ENCODE measurements at places on chromosomes 1 and 21.

- DNase-seq, result no peak
Observed at GRCh38 chr1:243587285-243587684, 262.8 kb downstream of the AKT3 start.

DNA sequence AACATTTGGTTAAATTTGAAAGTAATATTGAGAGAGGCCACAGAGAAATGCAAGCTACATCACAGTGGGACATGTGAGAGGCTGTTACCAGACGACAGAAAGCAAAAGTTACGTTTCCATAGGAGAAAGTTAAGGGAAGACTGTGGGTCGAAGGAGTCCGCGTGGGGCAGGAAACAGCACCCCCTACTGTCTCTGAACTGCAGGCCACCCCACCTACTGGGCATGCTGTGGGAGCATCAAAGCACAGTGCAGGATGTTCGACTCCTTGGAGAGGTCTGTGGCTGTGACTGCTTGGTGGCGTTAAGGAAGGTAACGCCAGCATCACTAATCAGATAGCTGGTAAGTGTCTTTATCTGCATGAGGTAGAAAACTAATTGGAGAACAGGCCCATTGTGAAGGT is 123.9 kb downstream of the PTBP2 start:
- DNase-seq, result peak; percentile 17

- DNase-seq, result no peak
Observed at GRCh38 chr1:155016231-155016831, 13.7 kb downstream of the ZBTB7B start.

GRCh38 chr1:35885961-35886558 is 3.1 kb downstream of the AGO1 start:
- no peak for DNase-seq

DNA sequence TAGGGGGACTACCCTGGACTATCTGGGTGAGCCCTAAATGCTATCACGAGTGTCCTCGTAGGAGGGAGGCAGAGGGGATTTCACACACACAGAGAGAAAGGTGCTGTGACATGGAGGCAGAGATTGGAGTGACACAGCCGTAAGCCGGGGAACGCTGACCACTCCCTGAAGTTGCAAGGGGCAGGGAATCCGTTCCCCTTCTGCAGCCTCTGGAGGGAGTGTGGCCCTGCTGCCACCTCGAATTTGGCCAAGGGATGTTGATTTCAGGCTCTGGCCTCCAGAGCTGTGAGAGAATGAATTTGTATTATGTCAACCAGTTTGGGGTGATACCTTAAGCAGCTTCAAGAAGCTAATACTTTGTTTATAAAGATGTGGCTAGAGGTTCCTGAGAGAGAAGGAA is 137.7 kb downstream of the ACTL8 start:
- no peak for DNase-seq

GRCh38 chr1:215132156-215132555 is 49.6 kb downstream of the KCNK2 start:
- no peak for DNase-seq

- DNase-seq, result no peak
Observed at GRCh38 chr1:10755970-10756521, 40.4 kb downstream of the CASZ1 start.

DNA sequence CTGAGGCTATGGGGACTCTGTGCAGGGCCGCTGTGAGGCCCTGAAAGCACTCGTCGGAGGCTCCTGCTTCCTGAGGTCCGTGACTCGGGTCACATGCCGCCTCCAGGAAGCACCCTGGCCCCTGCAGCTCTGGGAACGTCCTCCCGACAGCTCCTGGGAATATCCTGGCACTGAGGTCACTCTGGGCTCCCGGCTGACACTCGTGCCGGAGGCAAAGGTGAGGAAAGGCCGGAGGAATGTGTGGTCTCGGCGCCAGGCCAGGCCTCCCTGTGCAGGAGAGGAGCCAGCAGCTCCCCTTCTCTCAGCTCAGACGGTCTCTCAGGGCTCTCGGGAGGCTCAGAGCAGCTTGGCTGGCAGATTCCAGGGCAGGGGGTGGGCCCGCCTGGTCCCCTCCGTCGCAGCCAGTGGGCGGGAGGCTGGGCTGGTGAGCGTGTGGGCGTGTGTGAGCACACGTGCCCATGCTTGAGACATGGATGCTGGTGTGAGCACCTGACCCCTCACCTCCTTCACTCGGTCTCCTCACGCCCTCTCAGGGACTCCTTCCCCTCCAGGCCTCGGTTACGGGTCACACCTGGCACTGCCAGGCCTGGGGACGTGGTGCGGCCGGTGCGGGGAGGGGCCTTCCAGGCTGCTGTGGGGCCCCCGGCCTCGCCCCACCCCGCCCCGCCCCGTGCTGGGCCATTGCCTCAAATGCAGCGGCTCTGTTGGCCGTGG is 5.5 kb upstream of the RNF223 start:
- no peak for DNase-seq

GRCh38 chr1:85048296-85049064 is at the start of gene MCOLN3:
Gene MCOLN3 (minus strand): TSS chr1:85048500. CDS start chr1:85045360, 3,140 bp downstream.
- DNase-seq, result no peak

DNA sequence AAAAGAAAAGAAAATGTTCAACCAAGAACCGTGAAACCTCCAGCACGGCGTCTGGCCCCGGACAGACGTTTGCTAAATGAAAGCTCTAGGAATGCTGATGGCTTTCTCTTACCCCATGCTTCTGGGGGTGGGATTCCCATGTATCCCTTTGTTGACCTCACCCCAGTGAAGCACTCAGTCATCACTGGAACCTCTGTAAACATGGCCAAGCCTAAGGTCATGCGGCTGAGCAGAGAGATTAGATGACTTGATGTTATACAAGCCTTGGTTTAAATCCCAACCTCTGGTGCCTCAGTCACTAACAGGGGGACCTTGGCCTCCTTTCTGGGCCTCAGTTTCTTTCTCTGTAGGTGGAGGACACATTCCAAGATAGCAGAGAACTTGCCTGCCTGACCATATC is 2.8 kb upstream of the MYOM3 start:
- no peak for DNase-seq

DNA sequence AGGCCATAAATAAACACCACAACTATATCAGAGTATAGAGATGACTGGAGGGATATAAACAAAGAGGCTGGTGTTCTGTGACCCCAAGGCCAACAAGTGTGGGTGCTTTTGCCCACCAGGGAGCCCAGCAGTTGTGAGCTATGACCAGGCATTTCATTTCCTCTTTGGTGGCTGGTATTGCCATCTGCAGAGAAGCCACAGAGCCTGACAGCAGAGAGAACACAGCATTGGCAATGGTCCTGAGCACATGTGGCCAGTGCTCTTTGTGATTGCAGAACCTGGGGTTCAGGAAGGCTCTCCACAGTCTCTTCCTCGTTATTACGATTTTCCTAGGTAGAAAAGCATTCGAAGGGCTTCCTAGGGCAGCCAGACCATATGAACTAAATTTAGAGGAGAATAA is 112.3 kb downstream of the TM2D1 start:
- peak; percentile 31 for DNase-seq

DNA sequence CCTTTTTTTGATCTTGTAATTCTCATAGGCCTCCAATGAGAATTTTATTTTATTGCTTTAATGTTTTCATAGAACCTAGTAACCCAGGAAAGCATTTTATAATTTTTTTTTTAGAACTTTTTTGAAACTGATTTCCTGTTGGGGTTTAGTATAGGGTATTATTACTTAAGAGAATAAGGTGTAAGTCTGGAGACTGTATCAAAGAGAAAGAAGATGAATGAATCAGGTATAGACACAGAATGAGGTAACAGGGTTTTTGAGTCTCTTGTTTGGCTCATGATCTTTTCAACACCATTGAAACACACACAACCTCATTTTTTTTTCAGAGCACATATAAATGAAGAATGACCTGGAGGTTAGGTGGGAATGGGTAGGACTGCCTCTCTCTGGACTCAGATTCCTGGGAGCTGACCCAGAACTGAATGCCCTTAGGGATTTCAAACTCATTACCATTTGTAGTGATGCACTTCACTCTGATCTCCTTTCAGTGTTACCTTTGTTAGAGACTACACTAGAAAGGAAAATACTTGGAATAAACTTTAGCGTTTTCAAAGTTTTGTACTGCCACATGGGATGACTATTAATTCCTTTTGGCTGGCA is 51.0 kb downstream of the EPB41 start:
- no peak for DNase-seq

- DNase-seq, result no peak
Observed at GRCh38 chr1:55428944-55429931, 214.1 kb upstream of the USP24 start.

DNA sequence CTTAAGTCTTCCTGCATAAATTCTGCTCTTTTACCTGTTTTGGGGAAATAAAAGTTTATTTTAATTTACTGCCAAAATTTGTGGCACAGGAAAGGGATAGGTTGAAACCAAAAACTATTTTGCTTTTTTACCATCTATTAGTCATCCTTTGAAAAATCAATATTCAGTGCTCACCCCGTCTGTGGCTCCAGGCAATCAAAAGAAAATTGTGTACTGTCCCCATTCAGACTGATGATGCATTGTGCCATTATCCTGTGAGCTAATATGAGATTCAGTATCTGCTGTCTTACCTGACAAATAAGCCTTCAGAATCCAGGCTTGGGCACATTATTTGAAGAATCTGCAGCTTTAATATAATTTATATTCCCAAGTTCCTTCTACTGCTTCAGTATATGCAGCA is 650.7 kb downstream of the KIF26B start:
- no peak for DNase-seq

- DNase-seq, result no peak
Observed at GRCh38 chr1:33637846-33638440, 165.5 kb downstream of the ZSCAN20 start.

DNA sequence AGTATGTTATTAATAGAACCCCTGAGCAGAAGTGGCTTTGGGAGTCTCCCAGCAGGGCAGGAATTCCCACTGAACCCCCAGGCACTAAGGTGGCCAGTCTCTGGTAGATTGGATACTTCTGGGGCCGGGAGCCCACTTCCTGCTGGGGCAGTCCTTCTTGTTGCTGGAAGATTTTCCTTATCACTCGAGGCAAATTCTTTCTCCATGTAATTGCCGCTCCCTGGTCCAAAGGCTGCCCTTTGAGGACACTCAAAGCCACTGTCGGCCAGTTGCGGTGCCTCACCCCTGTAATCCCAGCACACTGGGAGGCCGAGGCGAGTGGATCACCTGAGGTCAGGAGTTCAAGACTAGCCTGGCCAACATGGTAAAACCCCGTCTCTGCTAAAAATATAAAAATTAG is 22.6 kb upstream of the TNFRSF1B start:
- no peak for DNase-seq

- no peak for DNase-seq
Observed at GRCh38 chr1:51858892-51859291, 19.6 kb downstream of the NRDC start.

DNA sequence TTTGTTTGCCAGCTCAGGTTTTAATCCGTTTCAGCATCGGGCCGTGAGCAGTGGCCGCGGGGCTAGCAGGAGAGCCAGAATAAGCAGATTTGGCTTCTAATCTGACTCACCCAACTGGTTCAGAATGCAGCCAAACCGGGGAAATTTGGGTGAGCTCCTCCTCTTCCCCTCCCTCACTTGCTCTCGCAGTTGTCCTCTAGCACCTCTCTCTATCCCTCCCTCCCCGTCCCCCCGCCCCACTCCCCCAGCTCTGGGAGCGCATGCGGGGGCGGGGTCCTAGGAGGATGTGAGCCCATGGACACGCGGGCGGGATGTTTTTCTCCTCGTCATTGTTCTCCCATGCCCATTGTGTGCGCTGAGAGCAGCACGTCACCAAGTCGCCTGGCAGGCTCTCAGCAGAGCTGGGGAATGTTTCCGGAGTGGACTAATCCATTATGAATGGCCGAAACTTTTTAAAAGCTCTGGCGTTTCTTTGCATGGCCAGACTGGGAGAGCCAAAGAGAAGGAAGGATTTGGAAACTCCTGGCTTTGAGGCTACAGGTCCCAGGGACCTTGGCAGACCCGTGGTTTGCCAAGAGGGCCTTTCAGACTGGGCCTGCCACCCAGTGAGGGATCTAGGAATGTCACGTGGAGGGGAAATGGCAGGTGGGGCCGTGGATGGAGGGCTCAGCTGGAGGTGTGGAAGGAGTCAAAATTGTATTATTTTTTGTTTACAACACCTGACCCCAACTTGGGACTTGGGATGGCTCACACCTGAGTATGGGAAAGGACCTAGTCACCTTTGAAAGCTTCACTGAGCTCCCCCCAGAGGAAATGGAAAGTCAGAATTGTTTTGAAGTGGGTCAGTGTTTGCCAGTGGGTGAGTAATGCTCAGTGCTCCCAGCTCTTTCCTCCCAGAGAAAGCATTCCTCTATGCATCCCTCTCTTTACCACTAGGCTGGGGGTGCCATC is 39.2 kb downstream of the CDK18 start:
- peak; percentile 90 for DNase-seq

DNA sequence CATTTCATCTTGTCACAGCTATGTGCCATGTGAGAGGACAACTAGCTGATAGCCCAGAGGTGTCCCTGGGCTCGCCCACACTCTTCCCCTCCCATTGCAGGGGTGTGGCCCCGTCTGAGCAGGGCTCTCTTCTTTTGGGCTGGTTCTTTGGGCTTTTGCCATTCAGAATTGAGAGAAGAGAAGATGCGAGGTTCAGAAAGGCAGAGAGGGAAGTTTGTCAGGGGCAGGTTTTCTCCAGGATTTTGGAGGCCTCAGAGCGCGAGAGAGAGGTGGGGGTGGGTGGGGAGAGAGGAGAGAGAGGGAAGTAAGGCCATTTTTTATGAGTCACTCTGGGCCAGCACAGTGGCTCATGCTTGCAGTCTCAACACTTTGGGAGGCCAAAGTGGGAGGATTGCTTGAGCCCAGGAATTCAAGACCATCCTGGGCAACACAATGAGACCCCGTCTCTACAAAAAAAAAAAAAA is 5.2 kb downstream of the IFI6 start:
- no peak for DNase-seq

DNA sequence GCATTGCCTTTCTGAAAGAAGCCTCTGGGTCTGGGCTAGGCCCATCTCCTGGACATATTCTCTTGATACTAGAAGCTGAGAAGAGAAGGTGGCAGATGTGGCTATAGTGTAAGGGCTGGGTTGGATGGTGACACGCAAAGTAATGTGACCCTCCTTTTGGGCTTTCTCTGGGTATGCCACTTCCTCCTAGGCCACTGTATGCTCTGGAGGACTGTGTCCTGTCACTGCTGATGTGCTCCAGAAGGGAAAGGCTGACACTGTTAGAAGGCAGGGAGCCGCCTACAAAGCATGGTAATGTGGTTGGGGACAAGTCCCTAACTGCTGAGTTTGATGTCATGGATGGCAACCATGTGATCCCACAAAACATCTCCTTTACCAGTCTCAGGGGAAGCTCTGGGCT is 112.1 kb downstream of the BCAR3 start:
- no peak for DNase-seq

DNA sequence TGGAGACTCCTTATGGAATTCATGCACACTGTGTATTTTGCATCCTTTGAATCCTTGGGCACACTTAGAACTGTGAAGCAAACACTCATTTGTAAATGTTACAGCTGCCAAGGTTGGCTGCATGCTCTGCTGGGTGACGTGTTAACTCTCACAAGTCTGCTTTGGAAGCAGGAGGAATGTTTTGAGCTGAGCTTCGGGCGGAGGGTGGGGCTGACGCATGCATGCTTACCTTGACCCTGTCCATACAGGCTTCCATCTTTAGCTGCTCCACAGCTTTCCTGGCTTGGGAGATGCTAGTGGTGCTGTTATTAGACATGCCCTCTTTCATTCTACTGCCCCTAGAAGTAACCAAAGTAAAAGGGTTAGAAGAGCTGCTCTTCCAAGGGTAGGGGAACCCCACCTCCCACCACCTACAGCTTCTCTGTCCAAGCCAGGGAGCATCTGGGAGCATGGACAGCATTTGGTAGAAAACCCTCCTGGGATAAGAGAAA is 66.0 kb downstream of the GNG4 start:
- no peak for DNase-seq

- no peak for DNase-seq
Observed at GRCh38 chr1:23793861-23794731, 3.2 kb downstream of the LYPLA2 start.

- DNase-seq, result no peak
Observed at GRCh38 chr21:15277466-15277865, 212.7 kb upstream of the NRIP1 start.

GRCh38 chr1:87243573-87243972 is 85.1 kb upstream of the LMO4 start:
- DNase-seq, result no peak
